ENCODE measurements at places on chromosomes 3 and 15. TPM values are rescaled to one million over a fixed set of nuclear protein-coding genes. Genes with fewer than 3 reads are reported as not detected.

- DNase-seq = peak; percentile 20
These were observed 78.0 kb upstream of the SLC25A36 start for GRCh38 chr3:140863580-140864009.

DNA sequence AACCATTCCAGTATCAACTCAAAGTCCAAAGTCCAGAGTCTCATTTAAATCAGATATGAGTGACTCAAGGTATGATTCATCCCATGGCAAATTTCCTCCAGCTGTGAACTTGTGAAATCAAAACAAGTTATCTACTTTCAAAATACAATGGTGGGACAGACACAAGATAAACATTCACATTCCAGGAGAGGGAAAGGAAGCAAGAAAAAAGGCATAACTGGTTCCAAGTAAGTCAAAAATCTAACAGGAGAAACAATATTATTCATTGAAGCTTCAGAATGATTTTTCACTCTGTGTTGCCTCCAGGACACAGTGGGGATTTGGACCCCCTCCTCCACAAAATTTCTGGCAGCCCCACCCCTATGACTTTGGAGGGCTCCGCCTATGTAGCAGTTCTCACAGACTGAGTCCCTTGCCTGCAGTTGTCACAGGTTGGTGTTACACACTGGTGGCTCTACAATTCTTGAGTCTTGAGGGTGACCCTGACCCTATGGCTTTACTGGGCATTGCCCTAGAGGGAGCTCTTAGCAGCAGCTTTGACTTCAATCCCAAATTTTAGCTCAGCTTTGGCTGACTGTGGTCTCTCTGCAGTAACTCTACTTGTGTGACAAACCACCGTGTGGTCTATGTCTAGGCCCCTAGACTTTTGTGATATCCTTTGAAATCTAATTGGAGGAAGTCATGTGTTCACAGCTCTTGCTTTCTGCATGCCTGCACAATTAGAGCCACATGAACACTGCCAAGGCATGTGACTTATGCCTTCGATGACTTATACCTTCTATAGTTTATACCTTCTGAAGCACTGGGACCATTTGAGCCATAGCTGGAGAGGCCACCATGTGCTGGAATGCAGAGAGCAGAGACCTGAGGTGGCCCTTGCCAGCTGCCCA, 644.2 kb downstream of the GRM7 start:
- DNase-seq = no peak

Gene SCAMP2
- 67.5 TPM for total RNA-seq

Gene SHC4
- not detected for total RNA-seq

GRCh38 chr3:55897573-55898224, 410.6 kb upstream of the WNT5A start:
- DNase-seq = no peak

- DNase-seq = no peak
These were observed 18.7 kb upstream of the SKIL start for GRCh38 chr3:170338690-170339340.

DNA sequence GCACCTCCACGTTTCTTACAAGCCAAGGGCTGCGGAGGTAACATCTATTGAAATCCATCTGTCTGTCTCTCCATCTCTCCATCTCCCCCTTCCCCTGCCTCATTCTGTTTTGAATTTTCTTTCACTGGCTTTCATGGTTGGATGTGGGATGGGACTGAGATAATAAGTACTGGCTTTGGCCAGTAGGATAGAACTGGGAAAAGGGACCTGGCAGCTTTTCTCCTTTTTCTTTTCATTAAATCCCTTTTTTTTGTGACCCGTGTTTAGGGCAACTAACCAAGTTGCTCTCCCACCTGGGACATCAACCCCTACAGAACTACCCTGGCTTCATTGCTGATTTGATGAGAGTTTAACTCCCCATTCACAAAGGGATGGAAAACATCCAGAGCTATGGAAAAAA, 66.8 kb upstream of the ADAMTSL3 start:
- DNase-seq = no peak

- no peak for DNase-seq
These were observed 30.3 kb upstream of the PSMD6 start for GRCh38 chr3:64053581-64053980.

DNA sequence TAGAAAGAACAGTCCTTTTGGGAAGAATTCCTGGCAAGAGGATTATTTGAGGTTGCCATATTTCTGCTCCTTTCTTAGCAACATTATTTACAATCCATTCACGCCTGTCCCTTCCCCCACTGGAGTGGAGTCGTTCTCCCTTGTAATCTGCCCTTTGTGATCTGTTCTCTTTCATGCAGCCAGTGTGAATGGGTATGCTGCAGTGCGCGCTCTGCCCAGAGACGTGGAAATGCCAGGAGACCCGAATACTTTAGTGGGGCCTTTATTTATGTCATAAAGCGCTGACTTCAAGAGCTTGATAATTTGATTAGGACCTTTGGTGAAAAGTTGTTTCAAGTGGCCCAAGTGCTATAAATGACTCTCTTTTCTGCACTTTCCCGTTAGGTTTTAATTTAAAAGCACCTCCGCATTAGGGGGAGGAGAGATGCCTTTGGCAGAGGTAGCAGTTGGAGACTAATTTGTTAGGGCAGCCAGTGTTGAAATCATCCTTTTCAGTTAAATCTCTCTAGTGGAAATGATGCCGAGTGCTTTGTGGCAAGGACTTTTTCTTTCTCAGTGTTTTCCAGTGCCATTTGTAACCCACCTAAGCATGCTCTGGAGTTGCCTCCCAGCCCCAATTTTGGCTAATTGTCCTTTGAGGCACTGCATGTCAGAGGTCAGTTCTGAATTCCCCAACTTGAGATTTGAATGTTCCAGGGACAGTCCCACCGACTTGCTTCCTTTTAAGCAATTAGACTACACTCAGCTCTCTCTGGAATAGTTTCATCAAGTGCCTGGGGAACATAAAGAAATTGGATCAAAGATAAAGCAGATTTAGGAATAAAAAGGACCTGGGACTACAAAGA, 52.4 kb downstream of the PSMD6 start:
- no peak for DNase-seq

Gene ZNF774
- 5.5 TPM for total RNA-seq

DNA sequence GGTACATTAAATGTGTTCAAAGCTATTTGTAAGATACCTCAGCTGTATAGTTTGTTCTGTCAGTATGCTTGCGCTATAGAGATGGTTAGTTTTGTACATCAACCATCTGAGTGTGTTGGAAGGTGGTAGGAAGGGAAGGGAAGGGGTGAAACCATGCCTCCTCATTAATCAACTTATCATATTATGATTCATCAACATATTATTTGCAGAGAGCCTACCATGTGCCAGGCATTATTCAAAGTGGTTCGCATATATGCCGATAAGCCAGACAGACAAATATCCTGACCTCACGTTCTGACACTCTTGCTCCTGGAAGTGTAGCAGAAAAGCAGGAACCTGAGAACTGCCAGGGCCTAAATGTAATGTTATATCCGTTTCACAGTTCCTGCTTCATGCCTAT, 248.1 kb upstream of the NR2E3 start:
- DNase-seq = no peak

Gene CFAP100
- 0.98 TPM for total RNA-seq

- no peak for DNase-seq
These were observed 262.3 kb upstream of the HES1 start for GRCh38 chr3:193873426-193874201.

GRCh38 chr3:21722301-21722700, 28.7 kb downstream of the ZNF385D start:
- DNase-seq = no peak

Gene UBA3
- total RNA-seq = 105 TPM

GRCh38 chr3:42613462-42613861, 13.0 kb downstream of the NKTR start:
- no peak for DNase-seq

Gene ACTRT3
- 0.58 TPM for total RNA-seq

DNA sequence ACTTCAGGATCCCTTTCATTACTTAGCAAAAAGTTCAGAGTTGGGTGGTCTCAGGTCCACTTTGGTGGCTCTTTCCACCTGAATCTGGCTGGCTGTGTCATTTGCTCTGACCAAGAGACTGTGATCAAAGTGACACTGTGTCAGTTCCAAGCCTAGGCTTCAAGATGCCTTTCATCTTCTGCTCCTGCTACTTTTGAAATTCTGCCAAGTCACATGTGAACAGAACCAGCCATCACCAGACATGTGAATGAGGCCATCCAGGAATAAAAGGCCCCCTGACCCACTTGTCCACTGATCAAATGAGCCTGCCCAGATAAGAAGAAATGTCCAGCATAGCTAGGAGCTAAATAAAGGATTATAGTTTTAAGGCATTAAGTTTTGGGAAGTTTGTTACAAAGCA, 132.2 kb downstream of the OSBPL10 start:
- no peak for DNase-seq

Gene SLC51A
- not detected for total RNA-seq

Gene IGSF11
- not detected for total RNA-seq

Gene IL5RA
- total RNA-seq = 3.6 TPM

DNA sequence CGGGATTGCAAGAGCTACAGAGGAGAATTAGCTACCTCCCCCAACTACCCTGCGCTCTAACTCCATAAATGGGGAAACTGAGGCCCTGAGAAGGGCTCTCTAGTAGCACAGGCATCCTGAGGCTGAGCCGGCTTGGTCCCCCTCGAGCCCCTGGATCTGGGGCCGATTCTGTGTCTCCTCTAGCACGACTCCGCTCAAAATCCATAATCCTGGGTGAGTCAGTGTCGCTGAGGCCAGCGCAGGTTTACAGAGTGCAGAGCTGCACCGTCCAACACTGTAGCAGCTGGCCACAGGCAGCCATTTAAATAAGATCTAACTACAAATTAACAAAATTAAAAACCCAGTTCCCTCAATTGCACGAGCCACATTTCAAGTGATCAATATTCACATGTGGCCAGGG, 10.8 kb downstream of the GATA2 start:
- DNase-seq = peak; percentile 57

Gene LRRC31
- total RNA-seq = not detected

GRCh38 chr15:62844564-62845240, 197.8 kb upstream of the TPM1 start:
- no peak for DNase-seq

DNA sequence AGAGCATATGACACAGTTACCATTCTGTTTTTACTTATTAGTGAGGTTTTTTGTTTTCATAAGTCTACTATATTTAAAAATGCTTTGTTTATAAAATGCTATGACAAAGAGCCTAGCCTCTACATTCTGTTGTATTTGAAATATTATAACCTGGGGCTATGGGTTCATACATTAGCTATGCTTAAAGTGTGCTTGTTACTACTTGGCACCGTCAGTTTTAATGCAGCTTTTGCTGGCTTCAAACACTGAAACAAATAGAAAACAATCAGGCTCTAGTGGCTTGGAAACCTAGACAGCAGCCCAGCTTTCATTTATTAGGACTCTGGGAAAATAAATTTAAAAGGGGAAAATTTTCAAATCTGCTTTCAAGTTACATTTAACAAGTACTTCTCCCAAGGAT, 635.9 kb downstream of the CADM2 start:
- DNase-seq = no peak

GRCh38 chr15:31275331-31276262, 51.0 kb upstream of the KLF13 start:
- DNase-seq = no peak

GRCh38 chr3:9682096-9682495, 21.5 kb upstream of the CPNE9 start:
- no peak for DNase-seq

Gene CKMT1A
- total RNA-seq = not detected

Gene TLR9
- 0.14 TPM for total RNA-seq

DNA sequence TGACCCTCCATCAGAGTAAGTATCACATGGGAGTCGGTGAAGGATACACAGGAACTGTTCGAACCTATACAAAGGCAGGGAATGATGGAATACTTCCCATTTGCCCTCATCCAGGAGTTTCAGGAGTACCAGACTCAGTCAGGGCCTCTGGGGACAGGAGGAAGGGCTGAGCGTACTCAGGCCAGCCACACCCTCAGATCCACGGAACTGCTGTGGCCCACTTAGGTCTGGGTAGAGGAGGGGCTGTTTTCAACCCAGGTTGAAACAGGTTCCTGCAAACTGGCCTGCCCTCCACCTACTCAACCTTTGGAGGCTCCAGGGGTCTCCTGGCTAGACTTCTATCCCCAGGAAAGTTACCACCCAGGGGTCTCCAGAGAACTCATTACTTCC, 6.7 kb upstream of the IGDCC3 start:
- no peak for DNase-seq

Gene RTP2
- not detected for total RNA-seq

DNA sequence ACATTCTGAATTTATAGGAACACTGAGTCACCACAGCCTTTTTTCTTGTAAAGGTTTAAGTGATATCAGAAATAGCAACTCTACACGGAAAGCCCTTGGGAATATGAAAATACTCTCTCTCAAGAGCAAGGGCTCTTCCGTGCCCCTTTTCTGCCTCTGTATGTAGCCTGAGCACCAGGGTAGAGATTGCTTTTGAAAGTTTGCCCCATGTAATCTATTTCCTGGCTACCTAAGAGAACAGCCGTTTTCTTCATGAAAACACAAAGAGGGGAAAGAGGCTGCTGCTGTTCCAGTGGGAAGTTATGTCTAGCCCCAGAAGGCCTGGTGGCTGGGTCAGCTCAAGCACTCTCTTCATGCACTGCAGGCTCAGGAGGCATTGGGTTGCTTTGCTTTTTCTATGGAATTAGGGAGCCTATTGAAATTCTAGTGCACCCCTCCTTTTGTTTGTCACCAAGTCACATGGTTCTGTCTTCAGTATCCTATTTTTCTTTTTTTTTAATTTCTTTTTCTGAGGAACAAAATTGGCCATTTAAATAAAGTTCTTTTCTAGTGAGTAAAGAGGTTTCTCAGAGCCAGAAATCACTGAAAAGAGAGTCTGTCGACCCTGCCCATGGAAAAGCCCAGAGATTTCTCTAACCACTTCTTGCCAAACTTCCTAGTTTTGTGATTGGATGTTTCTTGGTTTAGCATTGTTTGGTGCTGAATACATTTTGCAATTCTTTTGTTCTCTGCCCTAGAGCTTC, 39.5 kb downstream of the TIGIT start:
- no peak for DNase-seq

Gene PPARG
- total RNA-seq = 29.1 TPM

DNA sequence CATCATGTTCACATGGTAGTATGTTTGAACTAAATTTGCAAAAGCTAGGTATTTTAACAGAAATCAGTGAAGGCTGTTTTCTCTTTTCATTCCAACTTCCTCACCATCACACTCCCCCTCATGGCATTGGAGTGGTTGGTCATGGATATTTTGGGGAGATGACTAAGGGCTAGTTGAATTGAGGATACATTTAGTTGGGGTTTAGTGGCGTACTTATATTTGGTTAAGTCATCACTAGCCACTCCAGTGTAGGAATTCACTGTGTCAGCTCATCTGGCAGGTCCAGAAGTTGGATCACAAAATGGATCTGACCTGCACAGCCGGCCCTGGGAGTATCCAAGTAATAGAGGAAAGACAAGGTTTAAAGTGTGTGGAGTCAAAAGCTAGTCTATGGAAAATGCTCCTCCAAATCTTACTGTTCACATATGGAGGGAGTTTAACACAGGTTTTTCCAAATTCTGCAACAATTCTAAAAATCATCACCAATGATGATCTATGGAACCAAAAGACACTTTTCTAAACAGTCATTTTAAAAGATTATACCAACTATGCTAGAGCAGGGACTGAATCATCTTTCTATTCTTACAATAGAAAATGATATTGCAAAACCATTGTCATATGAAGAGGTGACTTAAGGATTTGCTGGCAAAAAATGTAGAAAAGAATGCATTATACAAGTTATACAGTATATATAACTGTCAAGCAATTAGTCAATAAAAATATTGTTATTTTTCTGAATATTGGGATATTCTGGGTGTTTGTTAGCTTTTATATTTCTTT, 247.8 kb upstream of the PEX5L start:
- DNase-seq = no peak

GRCh38 chr3:101973163-101973505, 123.8 kb downstream of the NFKBIZ start:
- DNase-seq = no peak

- no peak for DNase-seq
These were observed 49.0 kb upstream of the GCNT3 start for GRCh38 chr15:59562448-59563186.

Data from uterus (tissue), 4 donors.